Subcutaneous preadipocyte (primary cell): ENCODE measurements at places on chromosomes 16 and 17. TPM values are rescaled to one million over a fixed set of nuclear protein-coding genes. Genes with fewer than 3 reads are reported as not detected.

Gene CACNA1G
- total RNA-seq, result 0.39 and 0.73 TPM in 2 replicates

Gene PLLP
- total RNA-seq, result under 0.01 TPM in 1 of 2 replicates, not detected in the other

Gene FOXL1
- 14.0 and 32.6 TPM in 2 replicates for total RNA-seq

Gene MPP2
- 0.78 and 1.1 TPM in 2 replicates for total RNA-seq

Gene WFIKKN2
- not detected in 2 replicates for total RNA-seq

Gene CCL15
- not detected in 2 replicates for total RNA-seq

Gene CMTM1
- 1.8 TPM in 2 replicates for total RNA-seq

Gene PRRT2
- 0.39 and 0.73 TPM in 2 replicates for total RNA-seq

Gene SYNGR2
- 1.5 and 1.8 TPM in 2 replicates for total RNA-seq

Gene HEATR9
- total RNA-seq, result not detected in 2 replicates

Gene CTCF
- 21.7 and 33.2 TPM in 2 replicates for total RNA-seq

Gene RABEP2
- 17.3 and 20.5 TPM in 2 replicates for total RNA-seq

Gene PIMREG
- 21.7 and 22.0 TPM in 2 replicates for total RNA-seq

Gene NPIPB6
- total RNA-seq, result not detected in 2 replicates

Gene PROCA1
- 1.4 and 1.8 TPM in 2 replicates for total RNA-seq

Gene DDX5
- 217 and 245 TPM in 2 replicates for total RNA-seq

Gene ALDOA
- total RNA-seq, result 847 and 985 TPM in 2 replicates

Gene CEP295NL
- total RNA-seq, result 2.9 and 3.7 TPM in 2 replicates

Gene MT4
- total RNA-seq, result not detected in 2 replicates

Gene ICAM2
- total RNA-seq, result 15.1 and 33.0 TPM in 2 replicates

Gene IKZF3
- total RNA-seq, result not detected in 2 replicates

Gene DOC2A
- total RNA-seq, result 0.20 and 0.37 TPM in 2 replicates

Gene MC1R
- 3.3 TPM in 2 replicates for total RNA-seq

Gene ACAP1
- total RNA-seq, result 0.20 and 2.2 TPM in 2 replicates

Gene ZFHX3
- total RNA-seq, result 4.8 and 5.1 TPM in 2 replicates

Gene MT1F
- total RNA-seq, result 0.37 TPM in 1 of 2 replicates, not detected in the other

Gene TMED6
- total RNA-seq, result 0.37 TPM in 1 of 2 replicates, not detected in the other

Gene CNGB1
- not detected in 2 replicates for total RNA-seq

Gene KREMEN2
- total RNA-seq, result not detected in 2 replicates

Gene PLCD3
- total RNA-seq, result 40.3 and 48.1 TPM in 2 replicates

Gene CCDC137
- 5.9 and 13.9 TPM in 2 replicates for total RNA-seq

Gene ZNF385C
- total RNA-seq, result not detected in 2 replicates

Gene MSLN
- total RNA-seq, result not detected in 2 replicates

Gene HBQ1
- not detected in 2 replicates for total RNA-seq

Gene C17orf50
- not detected in 2 replicates for total RNA-seq
